Vein endothelial cell (primary cell): ENCODE measurements at places on chromosomes 3 and 15. TPM values are rescaled to one million over a fixed set of nuclear protein-coding genes. Genes with fewer than 3 reads are reported as not detected.

The ADGRG7 gene
- total RNA-seq = not detected in 2 replicates

The SLC28A2 gene
- not detected in 2 replicates for total RNA-seq

The FSD2 gene
- total RNA-seq = under 0.01 TPM in 1 of 2 replicates, not detected in the other

The TEX9 gene
- total RNA-seq = 1.3 and 2.6 TPM in 2 replicates

The C2CD4A gene
- total RNA-seq = 0.98 and 1.2 TPM in 2 replicates

The DPPA2 gene
- not detected in 2 replicates for total RNA-seq

The PRRT3 gene
- total RNA-seq = 2.0 TPM in 2 replicates

The CAPN7 gene
- 28.5 and 34.0 TPM in 2 replicates for total RNA-seq

The CA12 gene
- total RNA-seq = 0.98 and 1.2 TPM in 2 replicates

The RGMA gene
- total RNA-seq = 0.10 TPM in 1 of 2 replicates, not detected in the other

The TNNC1 gene
- total RNA-seq = not detected in 2 replicates

The IL17RE gene
- 0.33 and 0.57 TPM in 2 replicates for total RNA-seq

The DUOXA2 gene
- total RNA-seq = not detected in 2 replicates

The CPNE9 gene
- not detected in 2 replicates for total RNA-seq

The CADM2 gene
- 0.29 TPM in 1 of 2 replicates, not detected in the other for total RNA-seq

The HIGD2B gene
- total RNA-seq = not detected in 2 replicates

The SNTN gene
- total RNA-seq = not detected in 2 replicates
